CD14-positive monocyte (primary cell): ENCODE measurements at places on chromosomes 6 and 20.

- no peak overlapping the region for H3K4me3 ChIP-seq
- H3K36me3 ChIP-seq: no peaks in the 10 kb centered on the region
- no peaks in the 10 kb centered on the region for H3K4me1 ChIP-seq
- no peak for DNase-seq
- no peak overlapping the region for H3K27ac ChIP-seq
- no peaks in the 10 kb centered on the region for H3K27me3 ChIP-seq
These were observed 139.3 kb upstream of the SNX9 start for GRCh38 chr6:157683707-157684106.

DNA sequence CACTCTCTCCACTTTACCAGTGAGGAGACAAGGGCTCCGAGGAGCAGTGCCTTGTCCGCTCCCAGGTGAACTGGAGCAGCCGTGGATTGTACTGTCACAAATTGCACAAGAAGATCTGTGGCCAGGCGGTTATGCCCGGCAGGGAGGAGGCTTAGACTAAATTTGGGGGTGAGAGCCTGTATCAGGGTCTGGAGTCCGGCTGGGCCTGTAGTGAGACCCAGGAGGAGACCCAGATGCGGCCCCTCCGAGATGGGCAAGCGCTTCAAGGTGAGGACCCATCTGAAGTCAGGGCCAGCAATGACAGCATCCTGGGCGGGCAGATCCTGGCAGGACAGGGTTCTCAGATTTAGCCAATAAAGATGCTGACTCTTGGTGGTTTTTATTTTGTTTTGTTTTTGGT lies 27.6 kb downstream of the BANF2 start:
- H3K36me3 ChIP-seq: no peaks in the 10 kb centered on the region
- H3K4me1 ChIP-seq: no peaks in the 10 kb centered on the region
- H3K27ac ChIP-seq: no peak overlapping the region

GRCh38 chr6:3226481-3227362 lies 731 bp downstream of the TUBB2B start:
- no peak overlapping the region for H3K27ac ChIP-seq
- no peak for DNase-seq
- H3K4me3 ChIP-seq: no peak overlapping the region
- H3K36me3 ChIP-seq: no peaks in the 10 kb centered on the region

GRCh38 chr6:135913785-135914184 lies 62.3 kb downstream of the PDE7B start:
- DNase-seq: no peak
- no peaks in the 10 kb centered on the region for H3K27me3 ChIP-seq
- H3K4me3 ChIP-seq: no peak overlapping the region
- H3K4me1 ChIP-seq: no peaks in the 10 kb centered on the region
- H3K36me3 ChIP-seq: no peaks in the 10 kb centered on the region

GRCh38 chr6:146026873-146027272 lies 2.0 kb upstream of the GRM1 start:
- H3K27me3 ChIP-seq: peaks cover 37% of the 10 kb centered on the region
- no peak overlapping the region for H3K4me3 ChIP-seq
- H3K4me1 ChIP-seq: no peaks in the 10 kb centered on the region
- H3K36me3 ChIP-seq: no peaks in the 10 kb centered on the region

GRCh38 chr20:37327748-37328147 lies 18.2 kb upstream of the SRC start:
- no peak for DNase-seq
- no peak overlapping the region for H3K4me3 ChIP-seq
- H3K27me3 ChIP-seq: no peaks in the 10 kb centered on the region
- H3K27ac ChIP-seq: no peak overlapping the region
- no peaks in the 10 kb centered on the region for H3K36me3 ChIP-seq
- H3K4me1 ChIP-seq: peaks cover 2% of the 10 kb centered on the region

- H3K36me3 ChIP-seq: no peaks in the 10 kb centered on the region
- H3K27ac ChIP-seq: no peak within 1 kb of the TSS
- H3K27me3 ChIP-seq: peaks cover 69% of the 10 kb centered on the region
- H3K4me3 ChIP-seq: peak within 1 kb of the TSS; percentile 59
- no peak for DNase-seq
- peaks cover 3% of the 10 kb centered on the region for H3K4me1 ChIP-seq
These were observed at the start of gene TMEM200A for GRCh38 chr6:130365166-130366106. Gene TMEM200A (plus strand): TSS chr6:130366017. CDS start chr6:130440423, 74,406 bp downstream.

DNA sequence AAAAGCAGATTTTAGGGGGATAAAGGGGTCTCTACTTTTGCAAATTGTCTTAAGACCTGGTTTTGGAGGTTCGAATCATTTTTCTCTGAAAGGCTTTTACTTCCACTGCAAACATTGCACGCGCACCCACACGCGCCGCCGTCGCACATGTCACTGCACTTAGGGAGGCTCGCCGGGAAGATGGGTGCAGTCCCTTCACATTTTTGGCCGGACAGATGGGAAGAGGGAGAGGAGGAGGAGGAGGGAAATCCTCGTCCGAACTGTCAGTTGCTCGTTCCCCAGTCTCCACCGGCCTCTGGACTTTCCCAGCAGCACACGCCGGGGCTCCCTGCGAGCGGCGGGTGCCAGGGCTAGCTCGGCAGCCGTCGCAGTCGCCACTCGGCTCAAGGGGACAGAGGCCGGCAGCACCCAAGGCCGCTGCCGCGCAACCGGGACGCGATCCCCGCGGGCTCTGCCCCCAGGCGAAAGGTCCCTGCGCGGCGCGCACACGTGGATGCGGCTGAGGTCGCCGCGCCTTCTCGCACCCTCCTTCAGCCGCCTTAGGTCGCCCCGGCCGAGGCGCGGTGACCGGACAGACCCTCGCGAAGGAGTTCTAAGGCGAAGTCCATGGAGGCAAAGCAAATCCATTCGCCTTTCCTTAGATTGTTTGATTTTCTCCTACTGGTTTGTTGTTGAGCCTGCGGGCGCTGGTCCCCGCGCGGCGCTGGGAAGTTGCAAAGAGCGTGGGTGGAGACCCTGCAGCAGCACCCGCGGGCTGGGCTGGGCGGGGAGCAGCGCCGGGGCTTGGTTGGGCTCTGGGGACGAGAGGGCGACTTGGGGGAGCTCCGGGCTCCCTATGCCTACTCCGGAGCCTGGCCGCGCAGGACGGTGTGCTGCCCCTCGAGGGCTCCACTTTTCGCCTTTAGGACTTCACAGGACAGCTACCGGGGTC lies 1.2 kb downstream of the MYB start:
- no peaks in the 10 kb centered on the region for H3K27me3 ChIP-seq
- peak; percentile 32 for DNase-seq
- H3K36me3 ChIP-seq: no peaks in the 10 kb centered on the region
- H3K4me3 ChIP-seq: peak overlapping the region; percentile 84

- peak; percentile 47 for DNase-seq
- H3K36me3 ChIP-seq: peaks cover 19% of the 10 kb centered on the region
- no peak overlapping the region for H3K4me3 ChIP-seq
- H3K27ac ChIP-seq: peak overlapping the region; percentile 62
These were observed 46.0 kb upstream of the HINT3 start for GRCh38 chr6:125910527-125910926.

GRCh38 chr20:46592580-46593362 lies 42.3 kb upstream of the OCSTAMP start:
- no peak overlapping the region for H3K4me3 ChIP-seq
- no peaks in the 10 kb centered on the region for H3K4me1 ChIP-seq
- H3K27ac ChIP-seq: no peak overlapping the region
- H3K27me3 ChIP-seq: no peaks in the 10 kb centered on the region

- no peaks in the 10 kb centered on the region for H3K36me3 ChIP-seq
- peaks cover 11% of the 10 kb centered on the region for H3K4me1 ChIP-seq
- no peak overlapping the region for H3K27ac ChIP-seq
- peak; percentile 67 for DNase-seq
- H3K27me3 ChIP-seq: no peaks in the 10 kb centered on the region
These were observed 731.0 kb downstream of the EPHA7 start for GRCh38 chr6:92688342-92688741.

GRCh38 chr6:119174879-119175817 lies 96.7 kb upstream of the FAM184A start:
- no peak for DNase-seq
- no peak overlapping the region for H3K27ac ChIP-seq
- peaks cover 16% of the 10 kb centered on the region for H3K36me3 ChIP-seq
- no peaks in the 10 kb centered on the region for H3K4me1 ChIP-seq
- no peaks in the 10 kb centered on the region for H3K27me3 ChIP-seq

- no peaks in the 10 kb centered on the region for H3K4me1 ChIP-seq
- H3K27ac ChIP-seq: no peak overlapping the region
- no peaks in the 10 kb centered on the region for H3K27me3 ChIP-seq
- H3K4me3 ChIP-seq: no peak overlapping the region
These were observed 86.3 kb upstream of the PROKR2 start for GRCh38 chr20:5402903-5403531.

- no peaks in the 10 kb centered on the region for H3K27me3 ChIP-seq
- H3K4me1 ChIP-seq: no peaks in the 10 kb centered on the region
- peaks cover 54% of the 10 kb centered on the region for H3K36me3 ChIP-seq
- H3K4me3 ChIP-seq: no peak overlapping the region
- DNase-seq: no peak
These were observed 35.3 kb downstream of the NEDD9 start for GRCh38 chr6:11197175-11197536.

GRCh38 chr6:25747477-25747876 lies 7.1 kb upstream of the SLC17A4 start:
- no peak for DNase-seq
- H3K36me3 ChIP-seq: no peaks in the 10 kb centered on the region
- peaks cover 5% of the 10 kb centered on the region for H3K4me1 ChIP-seq

GRCh38 chr6:153081914-153082313 lies 49.2 kb downstream of the RGS17 start:
- H3K27me3 ChIP-seq: no peaks in the 10 kb centered on the region
- H3K27ac ChIP-seq: no peak overlapping the region
- no peak overlapping the region for H3K4me3 ChIP-seq
- DNase-seq: no peak
- H3K4me1 ChIP-seq: no peaks in the 10 kb centered on the region

DNA sequence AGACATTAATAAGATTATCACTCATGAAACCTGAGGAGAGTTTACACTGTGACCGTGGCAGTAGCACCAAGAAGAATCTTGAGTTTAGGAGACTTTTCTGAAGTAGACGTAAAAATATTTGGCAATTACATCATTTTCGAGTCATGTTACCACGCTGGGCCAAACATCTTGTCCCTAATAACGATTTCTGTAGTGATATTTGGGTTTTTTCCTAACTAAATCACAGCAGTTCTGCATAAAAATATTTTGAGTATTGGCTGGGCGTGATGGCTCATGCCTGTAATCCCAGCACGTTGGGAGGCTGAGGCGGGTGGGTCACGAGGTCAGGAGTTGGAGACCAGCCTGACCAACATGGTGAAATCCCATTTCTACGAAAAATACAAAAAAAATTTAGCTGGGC lies 262.4 kb downstream of the PHF3 start:
- H3K4me3 ChIP-seq: no peak overlapping the region

DNA sequence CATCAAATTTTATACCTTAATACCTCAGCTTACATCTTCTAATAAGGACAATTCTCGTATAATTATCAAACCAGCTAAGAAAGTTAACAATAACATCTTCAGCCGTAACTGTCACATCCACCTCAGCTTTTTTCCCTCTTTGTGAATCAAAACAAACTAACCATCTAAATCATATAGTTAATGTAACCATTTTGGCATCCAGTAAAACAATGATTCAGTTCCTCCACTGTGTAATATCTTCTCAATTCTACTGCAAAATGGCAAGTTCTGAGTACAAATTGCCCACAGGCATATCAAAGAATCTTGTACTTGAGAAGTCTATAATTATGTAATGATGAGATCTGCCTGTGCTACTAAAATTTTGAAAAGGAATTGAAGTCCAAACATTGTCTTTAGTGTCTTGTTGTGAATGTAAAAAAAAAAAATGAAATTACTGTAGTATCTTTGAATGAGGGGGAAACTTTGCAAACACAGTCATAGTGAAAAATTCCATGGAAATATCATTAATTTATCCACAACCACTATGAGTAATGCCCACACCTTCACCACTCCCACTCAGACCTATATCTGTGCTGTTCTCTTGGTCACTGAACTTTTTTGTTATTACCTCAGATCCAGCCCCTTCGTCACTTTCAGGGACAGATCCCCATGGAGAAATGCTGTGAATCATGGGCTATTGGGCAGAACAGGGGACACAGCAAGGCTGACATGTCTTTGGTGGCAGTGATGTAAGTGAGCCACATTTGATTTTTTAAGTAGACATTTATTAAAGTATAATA lies 178.6 kb upstream of the RAB32 start:
- no peaks in the 10 kb centered on the region for H3K36me3 ChIP-seq
- DNase-seq: no peak
- H3K27ac ChIP-seq: no peak overlapping the region
- peaks cover 6% of the 10 kb centered on the region for H3K4me1 ChIP-seq

GRCh38 chr6:11356404-11357155 lies 124.1 kb upstream of the NEDD9 start:
- no peaks in the 10 kb centered on the region for H3K27me3 ChIP-seq
- peak overlapping the region; percentile 80 for H3K27ac ChIP-seq
- peaks cover 41% of the 10 kb centered on the region for H3K36me3 ChIP-seq

GRCh38 chr6:57243954-57244353 lies 21.8 kb upstream of the RAB23 start:
- H3K4me3 ChIP-seq: no peak overlapping the region
- no peak overlapping the region for H3K27ac ChIP-seq
- H3K36me3 ChIP-seq: no peaks in the 10 kb centered on the region
- DNase-seq: no peak
- no peaks in the 10 kb centered on the region for H3K4me1 ChIP-seq
- no peaks in the 10 kb centered on the region for H3K27me3 ChIP-seq

GRCh38 chr6:32382757-32383420 lies 11.2 kb upstream of the TSBP1 start:
- no peaks in the 10 kb centered on the region for H3K27me3 ChIP-seq
- no peak for DNase-seq
- no peak overlapping the region for H3K27ac ChIP-seq
- H3K4me1 ChIP-seq: no peaks in the 10 kb centered on the region
- no peaks in the 10 kb centered on the region for H3K36me3 ChIP-seq

GRCh38 chr6:12957321-12958051 lies 240.9 kb downstream of the PHACTR1 start:
- H3K27me3 ChIP-seq: no peaks in the 10 kb centered on the region
- peak; percentile 54 for DNase-seq
- peaks cover 25% of the 10 kb centered on the region for H3K4me1 ChIP-seq
- no peaks in the 10 kb centered on the region for H3K36me3 ChIP-seq

GRCh38 chr20:41392871-41393704 lies 26.5 kb upstream of the EMILIN3 start:
- H3K27me3 ChIP-seq: no peaks in the 10 kb centered on the region
- H3K36me3 ChIP-seq: no peaks in the 10 kb centered on the region
- H3K27ac ChIP-seq: no peak overlapping the region
- no peak overlapping the region for H3K4me3 ChIP-seq

- peaks cover 22% of the 10 kb centered on the region for H3K4me1 ChIP-seq
- H3K27ac ChIP-seq: no peak overlapping the region
- H3K36me3 ChIP-seq: no peaks in the 10 kb centered on the region
- H3K4me3 ChIP-seq: no peak overlapping the region
- H3K27me3 ChIP-seq: no peaks in the 10 kb centered on the region
These were observed 6.2 kb downstream of the LATS1 start for GRCh38 chr6:149711711-149712110.
